Left lung (tissue), 14 donors: ENCODE measurements at places on chromosomes 7 and 10. TPM values are rescaled to one million over a fixed set of nuclear protein-coding genes. Genes with fewer than 3 reads are reported as not detected.

DNA sequence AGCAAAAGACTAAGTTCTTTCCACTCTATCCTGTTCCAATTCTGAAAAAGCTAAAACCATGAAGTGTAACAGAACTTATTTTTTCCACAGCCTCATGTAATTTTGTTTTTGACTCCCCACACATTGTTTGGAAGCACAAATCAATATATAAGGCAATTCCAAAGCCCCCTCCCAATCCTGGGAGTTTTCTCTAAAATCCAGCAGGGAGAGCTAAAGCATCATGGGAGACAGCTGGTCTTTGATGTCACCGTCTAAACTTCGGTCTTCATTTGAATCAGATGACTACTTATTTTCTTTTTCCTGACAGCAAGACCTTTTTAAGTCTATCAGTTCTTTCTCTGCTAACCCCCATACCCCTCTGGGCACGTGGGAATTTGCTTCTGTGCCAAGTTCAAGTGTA, 33.3 kb upstream of the PON1 start:
- DNase-seq = no peak

GRCh38 chr10:48383393-48383792, 76.9 kb downstream of the MAPK8 start:
- DNase-seq = no peak

DNA sequence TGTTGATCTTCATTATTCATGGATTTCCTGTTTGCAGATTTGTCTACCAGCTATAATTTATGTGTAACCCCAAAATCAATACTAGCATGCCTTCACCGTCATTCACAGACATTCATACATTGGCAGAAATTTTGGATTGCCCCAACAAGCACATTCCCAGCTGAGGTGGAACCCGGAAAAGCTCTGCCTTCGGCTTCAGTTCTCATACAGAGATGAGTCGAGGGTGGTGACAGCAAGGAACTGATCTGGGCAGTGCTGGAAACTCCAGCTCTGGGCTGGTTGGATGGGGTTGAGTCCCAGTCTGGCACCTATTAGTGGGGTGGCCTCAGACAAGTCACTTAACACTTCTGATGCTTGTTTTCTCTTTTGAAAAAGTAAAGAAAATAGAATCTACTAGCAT, 267.5 kb downstream of the SNX13 start:
- no peak for DNase-seq

DNA sequence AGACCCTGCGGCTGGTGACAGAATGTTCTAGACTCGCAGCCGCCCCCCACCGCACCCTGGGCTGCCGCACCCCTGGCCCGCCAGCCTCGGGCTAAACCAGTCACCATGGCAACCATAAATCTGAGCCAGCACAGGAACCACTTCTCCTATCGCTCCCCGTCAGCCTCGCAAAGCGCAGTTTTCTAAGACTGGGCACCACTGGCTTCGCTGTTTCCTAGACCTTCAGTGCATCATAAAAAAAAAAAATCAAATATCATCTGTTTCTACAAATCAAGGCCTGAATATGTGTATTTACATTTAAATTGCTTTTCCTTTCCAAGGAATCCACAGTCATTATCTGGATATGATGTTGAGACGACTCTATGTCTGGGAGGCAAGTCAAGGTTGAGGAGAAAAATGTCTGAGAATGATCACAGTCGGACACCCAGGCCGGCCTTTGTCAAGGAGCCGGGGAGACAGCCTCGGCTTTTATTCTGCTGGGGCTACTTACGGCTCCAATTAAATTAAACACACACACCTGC, 99.9 kb downstream of the PTPRN2 start:
- no peak for DNase-seq

- DNase-seq = no peak
Observed at GRCh38 chr7:129780974-129781927, 169.7 kb downstream of the NRF1 start.

- no peak for DNase-seq
Observed at GRCh38 chr10:79608505-79609375, 2.0 kb upstream of the SFTPA1 start.

DNA sequence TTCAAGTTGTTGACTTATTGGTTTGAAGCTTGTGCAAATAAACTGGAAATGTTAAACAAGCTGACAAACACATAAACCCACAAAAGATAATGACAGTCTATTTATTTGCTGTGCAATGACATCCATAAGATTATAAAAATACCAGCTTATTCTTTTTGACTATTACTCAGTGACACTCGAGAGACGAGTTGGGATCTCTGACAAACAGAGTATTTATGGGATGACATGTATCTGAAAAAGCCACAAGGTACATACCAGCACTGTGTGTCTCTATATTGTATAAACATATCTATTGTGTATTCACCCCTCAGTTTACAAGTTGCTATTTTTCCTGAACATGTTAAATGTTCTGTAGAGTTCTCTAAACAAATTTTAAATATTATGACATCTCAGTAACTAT, 88.9 kb downstream of the CHRM2 start:
- no peak for DNase-seq

Gene ENTPD7
- 16.6 TPM for total RNA-seq
